Smooth muscle cell of the coronary artery (primary cell): ENCODE measurements at places on chromosomes 5 and 9. TPM values are rescaled to one million over a fixed set of nuclear protein-coding genes. Genes with fewer than 3 reads are reported as not detected.

The SLCO4C1 gene
- not detected in 2 replicates for total RNA-seq

The PCA3 gene
- total RNA-seq: not detected in 2 replicates

The IRGM gene
- not detected in 2 replicates for total RNA-seq

The NPDC1 gene
- total RNA-seq: 9.5 and 11.6 TPM in 2 replicates

The CORO2A gene
- total RNA-seq: 0.15 and 0.35 TPM in 2 replicates

The C5orf52 gene
- not detected in 2 replicates for total RNA-seq

The BARHL1 gene
- total RNA-seq: not detected in 2 replicates

The CCDC152 gene
- 1.3 and 1.6 TPM in 2 replicates for total RNA-seq

The SLC45A2 gene
- total RNA-seq: 0.35 TPM in 1 of 2 replicates, not detected in the other

The SYK gene
- total RNA-seq: not detected in 2 replicates

The C9orf50 gene
- total RNA-seq: 0.08 TPM in 1 of 2 replicates, not detected in the other

The CARTPT gene
- not detected in 2 replicates for total RNA-seq

The ADAMTS19 gene
- total RNA-seq: not detected in 2 replicates

The SLC25A48 gene
- total RNA-seq: not detected in 2 replicates

The LCN9 gene
- not detected in 2 replicates for total RNA-seq

The GPR150 gene
- total RNA-seq: 0.45 TPM in 1 of 2 replicates, not detected in the other

The KIF27 gene
- total RNA-seq: 2.8 and 4.2 TPM in 2 replicates

The AJM1 gene
- 0.90 and 1.6 TPM in 2 replicates for total RNA-seq

The NIM1K gene
- 0.15 and 2.8 TPM in 2 replicates for total RNA-seq

The SPINK7 gene
- total RNA-seq: not detected in 2 replicates
